ENCODE measurements at places on chromosomes 3 and 15.

GRCh38 chr3:123025642-123026521 is 1.7 kb downstream of the SEMA5B start:
- no peak for DNase-seq

GRCh38 chr3:135860761-135861160 is 104.8 kb upstream of the PPP2R3A start:
- no peak for DNase-seq

DNA sequence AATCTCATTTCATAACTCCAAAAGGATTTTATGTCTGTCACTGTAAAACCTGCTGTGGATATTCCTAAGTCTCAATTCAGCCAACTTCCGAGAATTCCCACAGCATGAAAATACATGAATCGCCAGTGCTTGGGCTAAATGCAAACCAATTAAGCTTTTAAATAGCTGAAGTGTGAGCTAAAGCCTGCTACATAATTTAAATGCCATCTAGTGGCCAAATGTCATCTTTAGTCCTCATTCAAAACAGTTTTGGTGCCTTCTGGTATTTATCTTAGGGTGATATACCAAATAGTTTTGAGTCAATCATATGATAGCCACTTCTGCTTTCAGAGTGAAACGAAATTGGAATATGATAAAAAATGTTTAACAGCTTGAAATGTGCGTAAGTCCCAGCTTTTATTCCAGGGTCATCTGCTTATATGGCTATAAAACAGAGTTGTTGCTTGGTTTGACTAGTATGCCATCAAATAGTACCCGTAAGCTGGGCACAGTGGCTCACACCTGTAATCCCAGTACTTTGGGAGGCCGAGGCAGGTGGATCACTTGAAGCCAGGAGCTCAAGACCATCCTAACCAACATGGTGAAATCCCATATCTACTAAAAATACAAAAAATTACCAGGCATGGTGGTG is 41.8 kb upstream of the CCNL1 start:
- DNase-seq, result no peak

GRCh38 chr3:52372822-52373504 is 56.8 kb downstream of the DNAH1 start:
- DNase-seq, result no peak

- no peak for DNase-seq
Measured at GRCh38 chr15:85539491-85539890, 159.1 kb downstream of the AKAP13 start.

- DNase-seq, result no peak
Measured at GRCh38 chr3:21562243-21562642, 188.8 kb downstream of the ZNF385D start.

DNA sequence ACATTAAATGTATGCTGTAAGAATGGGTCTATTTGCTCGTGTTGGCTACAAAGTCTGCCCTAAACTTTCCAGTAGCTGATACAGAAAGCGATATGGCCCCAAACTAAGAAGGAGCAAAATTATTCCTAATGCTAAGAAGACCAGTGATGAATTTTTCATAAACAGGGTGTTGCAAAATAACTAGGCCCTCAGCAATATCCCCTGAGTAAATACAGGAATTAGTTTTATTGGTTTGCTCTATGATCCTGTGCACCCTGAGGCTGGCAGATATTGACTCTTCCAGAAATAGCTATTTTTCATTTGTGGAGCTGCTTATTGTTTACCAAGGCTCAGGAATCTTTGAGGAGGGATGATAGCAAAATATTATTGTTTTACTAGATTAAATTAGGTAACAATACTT is 60.9 kb upstream of the CCNL1 start:
- DNase-seq, result no peak

DNA sequence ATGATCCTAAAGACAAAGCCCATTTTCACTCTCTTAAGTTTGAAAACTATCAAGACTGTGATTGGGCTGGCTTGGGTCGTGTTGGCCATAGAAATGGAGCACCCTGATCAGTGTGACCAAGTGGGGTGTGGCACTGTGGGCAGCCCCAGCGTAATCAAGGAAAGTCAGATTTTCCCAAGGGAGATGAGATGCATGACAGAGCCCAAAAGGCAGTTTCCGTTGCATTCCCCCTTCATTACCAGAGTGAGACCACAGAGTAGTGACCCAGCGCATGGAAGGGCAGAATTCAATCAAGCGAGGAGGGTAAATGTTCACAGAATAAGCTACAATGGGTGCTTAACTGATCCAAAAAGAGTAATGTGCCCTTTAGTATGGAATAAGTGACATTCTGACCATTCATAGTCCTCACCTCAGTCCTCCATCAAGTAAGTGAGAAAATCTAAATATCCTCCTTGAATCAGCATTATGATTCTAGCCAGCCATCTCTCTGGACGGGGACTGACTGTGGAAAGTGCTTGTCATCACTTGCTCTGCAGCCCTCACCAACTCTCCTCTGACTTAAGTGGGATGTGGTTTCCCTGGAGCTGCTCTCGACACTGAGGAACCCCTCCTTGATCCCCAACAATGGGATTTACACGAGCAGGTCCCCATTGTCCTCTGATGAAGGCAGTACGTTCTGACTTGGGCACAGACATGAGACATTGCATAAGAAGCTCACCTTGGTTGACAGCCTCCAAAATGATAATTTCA is 430.5 kb downstream of the OCA2 start:
- DNase-seq, result no peak

DNA sequence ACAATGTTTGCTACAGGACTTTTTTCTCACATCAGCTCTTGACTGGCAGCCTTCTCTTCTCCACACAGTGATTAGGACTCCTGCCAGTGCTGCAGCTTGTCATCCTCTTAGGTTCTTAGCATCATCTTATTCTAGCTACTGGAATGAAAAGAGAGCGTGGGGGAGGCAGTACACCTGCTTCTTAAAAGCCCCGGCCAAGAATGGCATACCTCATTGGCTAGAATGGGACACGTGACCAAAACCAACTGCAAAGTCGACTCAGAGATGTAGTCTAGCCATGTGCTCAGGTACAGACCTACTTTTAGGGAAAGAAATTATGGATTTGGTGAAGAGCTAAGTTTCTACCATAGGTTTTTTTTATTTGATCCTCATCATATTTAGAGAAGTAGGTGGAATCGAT is 44.1 kb downstream of the RARB start:
- DNase-seq, result no peak

GRCh38 chr15:70474471-70475406 is 288.6 kb downstream of the UACA start:
- no peak for DNase-seq

- no peak for DNase-seq
Measured at GRCh38 chr15:74208901-74209559, 6.4 kb upstream of the STRA6 start.

DNA sequence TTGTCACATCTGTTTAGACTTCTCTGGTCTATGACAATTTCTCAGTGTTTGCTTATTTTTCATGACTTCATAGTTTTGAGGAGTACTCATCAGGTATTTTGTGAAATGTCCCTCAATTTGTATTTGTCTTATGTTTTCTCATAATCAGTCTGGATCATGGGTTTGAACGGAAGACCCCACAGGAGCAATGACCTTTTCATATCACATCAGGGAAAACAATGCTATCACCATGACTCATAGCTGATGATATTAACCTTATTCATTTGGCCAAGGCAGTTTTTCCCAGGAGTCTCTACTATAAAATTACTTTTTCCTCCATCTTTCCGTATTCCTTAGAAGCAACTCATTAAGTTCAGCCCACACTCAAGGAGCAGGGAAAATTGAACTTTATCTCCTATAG is 32.7 kb downstream of the AADACL2 start:
- DNase-seq, result no peak

DNA sequence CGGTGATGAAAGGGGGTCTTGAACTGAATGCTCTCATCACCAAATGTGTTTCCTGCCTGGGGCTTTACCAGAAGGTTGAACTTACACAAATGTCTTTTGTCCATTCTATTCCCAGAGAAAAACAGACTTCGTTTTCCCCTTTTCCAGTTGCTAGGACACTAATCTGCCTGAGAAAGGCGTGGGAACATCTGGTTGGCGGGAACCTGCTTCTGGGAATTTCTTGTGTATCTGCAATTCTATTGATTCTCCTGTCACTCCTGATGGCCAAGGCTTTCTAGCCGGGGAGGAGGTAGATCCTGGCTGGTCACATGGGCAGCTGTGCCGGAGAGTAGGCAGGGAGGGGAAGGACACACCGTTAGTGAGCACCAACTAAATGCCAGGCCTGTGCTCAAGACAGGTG is 31.1 kb upstream of the CCDC174 start:
- no peak for DNase-seq
